Activated gamma-delta T cell treated with Interleukin-2 at 50 U/mL for 16 hours (primary cell): ENCODE measurements at places on chromosomes 4 and X.

DNA sequence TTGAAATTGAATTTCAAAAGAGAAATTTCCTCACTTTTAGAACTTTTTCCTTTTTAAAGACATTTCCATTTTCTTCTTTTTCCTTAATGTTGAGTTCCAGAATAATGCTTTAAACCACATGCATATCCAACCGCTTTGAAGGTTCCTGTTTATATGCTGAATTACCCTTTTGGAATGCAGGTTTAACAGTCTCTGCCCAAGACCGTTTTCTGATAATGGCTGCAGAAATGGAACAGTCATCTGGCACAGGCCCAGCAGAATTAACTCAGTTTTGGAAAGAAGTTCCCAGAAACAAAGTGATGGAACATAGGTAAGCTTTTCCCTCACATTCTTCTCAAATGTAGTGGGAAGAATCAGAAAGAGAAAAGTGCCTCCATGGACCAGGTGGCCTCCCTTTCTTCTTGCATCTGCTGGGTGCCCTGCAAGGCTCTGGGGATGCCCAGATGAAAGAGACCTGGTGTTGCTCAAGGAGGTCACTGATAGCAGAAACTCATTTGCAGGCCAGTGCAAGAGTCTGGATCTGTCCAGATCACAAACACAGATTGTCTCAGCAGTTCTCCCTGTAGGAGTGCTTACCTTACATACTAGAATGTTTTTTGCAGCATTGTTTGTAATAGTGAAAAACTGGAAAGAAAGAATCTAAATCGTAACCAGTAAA lies 42.9 kb downstream of the MOSPD2 start:
- DNase-seq: no peak

DNA sequence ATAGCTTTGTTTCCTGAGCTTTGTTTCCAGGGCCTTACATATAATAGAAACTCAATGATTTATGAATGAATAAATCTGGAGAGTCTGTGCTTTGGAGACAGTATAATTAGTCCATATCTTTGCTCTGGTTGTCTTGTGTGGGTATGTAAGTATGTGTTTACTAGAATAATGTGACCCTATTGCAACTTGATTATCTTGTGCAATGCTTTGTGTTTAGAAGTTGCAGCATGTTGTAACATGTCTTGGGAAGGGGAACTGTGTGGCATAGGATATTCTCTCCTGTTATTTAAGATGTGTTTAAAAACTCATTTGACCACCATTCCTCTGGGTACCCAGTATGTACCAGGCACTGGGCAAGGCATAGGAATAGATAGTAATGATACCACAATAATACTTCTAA lies 6.1 kb downstream of the SPATA18 start:
- no peak for DNase-seq

- no peak for DNase-seq
Measured at GRCh38 chr4:114783215-114783595, 184.6 kb downstream of the UGT8 start.

DNA sequence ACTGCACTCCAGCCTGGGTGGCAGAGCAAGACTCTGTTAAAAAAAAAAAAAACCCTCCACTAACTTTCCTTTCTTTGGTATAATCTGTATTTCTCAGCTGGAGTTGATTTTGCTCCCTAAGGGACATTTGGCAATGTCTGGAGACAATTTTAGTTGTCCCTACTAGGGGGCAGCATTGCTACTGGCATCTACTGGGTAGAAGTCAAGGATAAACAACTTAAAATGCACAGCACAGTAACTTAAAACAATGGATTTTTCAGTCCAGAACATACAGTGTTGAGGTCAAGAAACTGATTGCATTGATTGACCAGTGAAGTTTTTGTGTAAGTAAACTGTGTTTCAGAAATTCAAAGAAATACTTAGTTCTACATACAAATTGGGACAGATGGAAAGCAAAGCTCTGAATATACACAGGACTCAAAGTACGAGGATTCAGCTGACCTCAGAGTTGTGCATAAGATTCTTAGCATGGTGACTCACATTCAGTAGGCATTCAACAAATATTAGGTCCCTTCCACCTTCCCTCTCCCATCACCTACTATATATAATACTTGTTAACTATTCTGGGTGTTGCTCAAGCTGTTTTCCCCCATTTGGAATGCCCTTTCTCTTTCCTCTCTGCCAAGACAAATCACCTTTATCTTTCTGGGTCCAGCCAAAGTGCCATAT lies 8.8 kb downstream of the DDX53 start:
- no peak for DNase-seq

DNA sequence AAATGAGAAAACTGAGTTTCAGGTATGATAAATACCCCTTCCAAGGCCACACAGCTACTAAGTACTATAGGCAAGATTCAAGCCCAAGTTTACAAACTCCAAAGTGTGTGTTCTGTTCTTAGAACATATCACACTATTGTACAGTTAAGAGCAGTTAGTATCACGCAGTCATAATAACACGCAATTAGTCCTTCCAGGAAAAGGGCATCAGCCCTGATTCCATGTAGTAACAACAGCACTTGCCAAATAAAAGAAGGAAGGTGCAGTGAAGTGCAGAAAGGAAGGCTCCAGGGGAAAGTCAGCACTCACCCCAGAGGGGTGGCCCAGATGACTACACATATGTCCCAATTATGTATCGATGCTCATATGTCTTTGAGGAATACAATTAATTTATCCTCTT lies 4.4 kb downstream of the TASL start:
- no peak for DNase-seq

- DNase-seq: no peak
Measured at GRCh38 chrX:97849951-97850350, 966.2 kb downstream of the RPA4 start.
